Hematopoietic multipotent progenitor cell treated with erythropoietin and hydrocortisone succinate and interleukin-3 and kit ligand, for 17 days (in vitro differentiated cells): ENCODE measurements at places on chromosomes 1 and 21.

DNA sequence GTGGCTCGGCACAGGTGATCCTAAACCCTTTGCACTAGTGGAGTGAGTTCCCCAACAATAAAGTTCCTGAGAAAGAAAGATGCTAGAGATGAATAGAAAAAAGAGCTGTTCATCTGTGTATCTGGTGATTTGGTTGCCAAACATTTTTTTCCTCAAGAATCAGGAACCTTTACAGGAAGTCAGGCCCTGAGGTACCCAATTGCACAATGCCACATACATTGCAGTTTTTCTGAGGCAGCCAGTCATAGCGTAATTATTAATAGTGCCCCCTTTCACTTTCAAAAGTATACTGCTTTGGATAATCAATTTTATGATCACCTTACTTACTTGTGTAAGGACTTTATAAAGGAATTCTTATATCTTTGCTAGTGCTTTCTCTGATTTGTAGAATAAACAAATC lies 346.3 kb upstream of the POU3F1 start:
- no peak for DNase-seq

DNA sequence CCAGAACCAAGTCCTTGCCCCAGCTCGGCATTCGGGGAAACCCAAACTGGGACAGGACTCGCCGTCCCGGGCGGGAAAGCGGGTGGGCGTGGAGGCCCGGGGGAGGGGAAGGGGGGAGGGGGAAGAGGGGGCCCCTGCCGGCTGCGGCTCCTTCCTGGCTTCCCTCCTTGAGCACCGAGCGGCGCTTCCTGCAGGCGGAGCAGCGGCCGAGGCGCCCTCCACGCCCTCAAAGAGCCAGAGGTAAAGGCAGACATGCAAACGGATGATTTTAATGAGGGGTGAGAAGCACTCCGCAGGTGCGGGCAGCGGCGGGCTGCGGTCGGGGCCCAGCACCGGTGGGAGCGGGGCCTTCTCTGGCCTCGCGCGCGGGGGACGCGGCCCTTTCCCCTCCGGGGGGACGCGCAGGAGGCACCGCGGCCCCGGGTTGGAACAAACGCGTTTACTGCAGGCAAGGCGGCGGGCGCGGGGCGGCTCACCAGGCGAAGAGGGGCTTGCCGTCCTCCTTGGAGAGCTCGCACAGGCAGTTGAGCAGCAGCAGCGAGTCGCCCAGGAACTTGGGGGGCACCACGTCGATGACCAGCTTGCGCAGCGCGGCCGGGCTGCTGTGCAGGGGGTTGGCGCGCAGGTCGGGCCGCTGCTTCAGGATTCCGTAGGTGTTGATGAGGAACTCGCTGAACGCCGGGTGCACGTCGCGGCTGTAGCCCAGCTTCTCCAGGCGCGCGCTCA lies 5.7 kb upstream of the FTCD start:
- DNase-seq = no peak

- DNase-seq = no peak
Measured at GRCh38 chr1:156643049-156643777, 1.3 kb downstream of the BCAN start.

- no peak for DNase-seq
Measured at GRCh38 chr1:47618830-47619229, 181.0 kb downstream of the FOXD2 start.

GRCh38 chr1:239893127-239893731 lies 198.5 kb upstream of the FMN2 start:
- no peak for DNase-seq

- no peak for DNase-seq
Measured at GRCh38 chr1:6074192-6074901, 28.7 kb downstream of the KCNAB2 start.

- DNase-seq = no peak
Measured at GRCh38 chr1:154467434-154468102, 34.5 kb upstream of the TDRD10 start.

DNA sequence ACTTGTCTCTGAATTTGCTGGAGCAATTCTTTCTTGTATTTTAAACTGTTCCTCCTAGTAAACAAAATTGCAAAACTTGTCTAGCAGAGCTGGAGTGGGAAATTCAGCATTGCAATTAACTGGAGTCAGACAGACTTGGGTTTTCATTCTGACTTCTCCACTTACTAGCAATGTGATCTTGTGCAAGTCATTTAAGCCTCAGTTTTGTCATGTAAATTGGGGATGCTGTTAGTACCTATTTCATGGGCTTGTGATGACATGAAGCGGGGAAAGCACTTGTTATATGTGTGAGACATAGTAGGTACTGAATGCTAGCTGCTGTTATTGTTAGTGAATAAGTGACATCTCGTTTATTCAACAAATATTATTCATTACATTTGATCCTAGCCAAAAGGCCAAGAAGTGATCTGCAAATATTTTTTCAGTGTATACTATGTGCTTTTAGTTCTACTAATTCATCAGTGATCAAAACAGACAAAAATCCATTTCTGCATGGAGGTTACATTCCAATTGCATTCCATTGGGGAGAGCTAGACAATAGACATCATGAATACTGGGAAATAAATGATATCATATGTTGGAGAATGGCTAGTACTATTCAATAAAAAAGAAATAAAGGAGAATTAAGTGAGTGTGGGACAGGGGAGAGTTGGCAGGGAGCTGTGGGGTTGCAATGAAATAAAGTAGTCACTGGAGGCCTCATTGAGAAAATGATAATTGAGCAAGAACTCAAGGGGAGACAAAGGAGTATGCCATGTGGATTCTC lies 47.1 kb downstream of the CACHD1 start:
- no peak for DNase-seq

GRCh38 chr1:116927049-116927798 lies 17.5 kb downstream of the PTGFRN start:
- no peak for DNase-seq

- DNase-seq = no peak
Measured at GRCh38 chr1:240000634-240001033, 91.0 kb upstream of the FMN2 start.

DNA sequence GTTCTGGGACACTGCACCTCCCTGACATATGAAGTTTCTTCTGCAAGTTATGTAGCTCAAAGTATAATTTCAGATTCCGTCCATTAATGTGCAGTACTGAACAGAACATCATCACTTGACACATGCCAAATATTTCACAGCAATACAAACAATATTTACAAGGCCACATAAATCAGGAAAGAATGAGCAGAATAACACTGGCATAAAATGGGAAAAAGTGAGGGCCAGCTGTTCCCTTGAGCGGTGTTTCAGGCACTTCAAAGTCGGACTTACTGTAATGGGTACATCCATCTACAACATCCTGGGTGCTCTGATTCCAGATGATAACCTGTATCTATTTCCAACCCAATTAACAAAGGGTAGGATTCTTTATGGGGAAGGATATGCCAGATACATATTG lies 217.4 kb downstream of the APP start:
- DNase-seq = no peak

- no peak for DNase-seq
Measured at GRCh38 chr21:33894736-33895288, 20.8 kb downstream of the ATP5PO start.

GRCh38 chr1:121522061-121522759 lies 337.4 kb downstream of the SRGAP2C start:
- no peak for DNase-seq

GRCh38 chr1:20153000-20153418 lies 13.9 kb downstream of the PLA2G2F start:
- DNase-seq = no peak

- no peak for DNase-seq
Measured at GRCh38 chr1:54604572-54605370, 18.6 kb downstream of the FAM151A start.

- no peak for DNase-seq
Measured at GRCh38 chr1:9822897-9823692, 670 bp downstream of the CLSTN1 start.

GRCh38 chr1:208090388-208091301 lies 153.5 kb downstream of the PLXNA2 start:
- no peak for DNase-seq

DNA sequence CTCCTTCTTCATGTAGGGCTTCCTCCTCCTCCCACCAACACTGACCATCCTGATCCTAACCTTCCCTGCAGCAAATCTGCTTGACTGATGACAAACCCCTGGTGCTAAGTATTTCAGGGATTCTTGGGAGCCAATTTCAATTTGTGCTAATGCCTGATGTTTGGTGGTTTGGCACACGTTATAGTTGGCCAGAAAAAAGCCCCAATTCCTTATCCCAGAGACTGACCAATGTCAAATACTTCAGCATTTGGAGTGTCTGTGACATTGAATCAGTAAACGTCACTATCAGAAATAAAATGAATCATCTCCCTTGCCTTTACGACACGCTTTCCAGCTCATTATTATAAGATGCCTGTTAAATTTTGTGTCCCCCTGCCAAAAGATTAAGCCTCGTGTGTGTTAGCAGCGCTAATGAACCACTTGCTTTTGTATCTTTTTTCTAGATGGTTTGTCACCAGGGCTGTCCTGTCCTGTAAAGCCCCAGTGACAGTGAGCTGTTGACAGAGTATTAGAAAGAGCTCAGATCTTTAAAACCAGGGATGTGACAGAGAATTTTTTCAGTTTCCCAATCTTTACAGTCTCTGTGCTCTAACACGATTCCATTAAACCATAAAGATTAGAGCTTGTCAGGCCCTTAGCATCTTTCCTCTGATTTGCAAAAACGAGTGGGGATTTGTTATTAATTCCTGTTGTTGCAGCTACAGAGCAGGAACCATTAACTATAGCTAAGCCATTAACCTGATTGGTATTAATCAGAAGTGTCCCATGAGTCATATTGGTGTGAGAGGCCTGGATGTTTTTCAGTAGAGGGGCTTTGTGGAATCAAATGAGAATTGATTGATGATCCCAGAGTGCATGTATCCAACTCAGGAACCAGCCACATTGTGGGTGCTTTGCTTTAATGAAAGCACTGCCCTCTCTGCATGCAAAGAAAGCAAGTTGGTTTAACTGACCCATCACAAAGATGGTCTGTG lies 665.1 kb upstream of the PLXNA2 start:
- DNase-seq = no peak

GRCh38 chr1:221573756-221574155 lies 168.1 kb downstream of the DUSP10 start:
- DNase-seq = no peak

GRCh38 chr1:74246315-74246714 lies 11.1 kb downstream of the TNNI3K start:
- no peak for DNase-seq

DNA sequence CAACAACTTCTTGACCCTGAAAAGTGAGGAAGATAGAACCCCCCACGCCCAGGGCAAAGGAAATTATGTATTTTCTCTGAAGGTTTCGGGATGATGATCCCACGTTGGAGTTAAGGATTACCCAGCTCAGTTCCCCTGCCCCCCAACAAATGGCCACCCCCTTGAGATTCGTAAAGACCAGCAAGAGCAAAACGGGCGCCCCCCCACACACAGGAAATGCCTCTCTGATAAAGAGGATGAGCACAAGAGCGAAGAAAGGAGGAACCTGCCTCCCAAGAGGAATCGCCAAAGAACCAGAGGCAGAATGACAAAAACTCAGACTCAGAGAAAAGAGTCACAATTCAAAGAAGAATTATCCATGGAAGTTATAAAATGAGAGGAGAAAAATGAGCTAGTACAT lies 576.9 kb downstream of the MATN1 start:
- no peak for DNase-seq

GRCh38 chr21:32641710-32642698 lies 29.8 kb upstream of the CFAP298 start:
- DNase-seq = no peak

DNA sequence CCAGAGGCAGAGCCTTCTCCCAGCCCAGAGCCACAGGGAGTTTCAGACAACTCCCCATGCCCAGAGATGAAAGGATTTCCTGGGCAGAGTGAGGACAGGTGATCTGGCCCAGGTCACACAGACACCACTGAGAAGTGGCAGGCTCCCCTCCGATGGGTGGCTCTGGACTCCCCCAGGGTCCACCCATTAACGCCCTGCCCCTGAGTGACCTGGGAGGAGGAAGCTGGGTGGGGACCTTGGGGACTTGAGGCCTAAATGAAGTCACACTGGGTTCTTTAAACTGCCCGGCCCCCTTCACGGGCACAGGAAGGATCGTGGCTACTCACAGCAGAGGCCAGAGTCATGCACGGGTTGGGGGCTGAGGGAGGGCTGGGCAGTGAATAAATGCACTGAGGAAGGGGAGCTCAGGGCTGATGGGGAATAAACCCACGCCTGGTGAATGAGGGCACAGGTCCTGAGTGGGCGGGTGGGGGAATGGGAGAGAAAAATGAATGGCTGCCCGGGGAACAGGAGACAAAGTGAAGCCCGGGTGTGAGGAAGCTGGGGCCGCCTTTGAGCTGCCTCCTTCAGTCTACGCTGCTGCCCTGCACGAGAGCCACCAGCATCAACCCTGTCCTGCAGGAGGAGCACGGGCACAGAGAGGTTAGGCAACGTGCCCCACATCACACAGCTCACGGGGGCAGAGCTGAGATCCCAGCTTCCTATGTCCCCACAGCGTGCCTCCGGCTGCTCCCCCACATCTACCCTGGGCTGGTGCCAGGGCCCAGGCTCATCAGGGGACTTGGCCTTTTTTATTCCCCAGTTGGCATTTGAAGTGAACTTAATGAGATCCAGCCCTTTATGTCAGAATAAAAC lies 404.3 kb downstream of the MATN1 start:
- DNase-seq = no peak

- DNase-seq = no peak
Measured at GRCh38 chr21:33278721-33279120, 12.6 kb downstream of the IL10RB start.

DNA sequence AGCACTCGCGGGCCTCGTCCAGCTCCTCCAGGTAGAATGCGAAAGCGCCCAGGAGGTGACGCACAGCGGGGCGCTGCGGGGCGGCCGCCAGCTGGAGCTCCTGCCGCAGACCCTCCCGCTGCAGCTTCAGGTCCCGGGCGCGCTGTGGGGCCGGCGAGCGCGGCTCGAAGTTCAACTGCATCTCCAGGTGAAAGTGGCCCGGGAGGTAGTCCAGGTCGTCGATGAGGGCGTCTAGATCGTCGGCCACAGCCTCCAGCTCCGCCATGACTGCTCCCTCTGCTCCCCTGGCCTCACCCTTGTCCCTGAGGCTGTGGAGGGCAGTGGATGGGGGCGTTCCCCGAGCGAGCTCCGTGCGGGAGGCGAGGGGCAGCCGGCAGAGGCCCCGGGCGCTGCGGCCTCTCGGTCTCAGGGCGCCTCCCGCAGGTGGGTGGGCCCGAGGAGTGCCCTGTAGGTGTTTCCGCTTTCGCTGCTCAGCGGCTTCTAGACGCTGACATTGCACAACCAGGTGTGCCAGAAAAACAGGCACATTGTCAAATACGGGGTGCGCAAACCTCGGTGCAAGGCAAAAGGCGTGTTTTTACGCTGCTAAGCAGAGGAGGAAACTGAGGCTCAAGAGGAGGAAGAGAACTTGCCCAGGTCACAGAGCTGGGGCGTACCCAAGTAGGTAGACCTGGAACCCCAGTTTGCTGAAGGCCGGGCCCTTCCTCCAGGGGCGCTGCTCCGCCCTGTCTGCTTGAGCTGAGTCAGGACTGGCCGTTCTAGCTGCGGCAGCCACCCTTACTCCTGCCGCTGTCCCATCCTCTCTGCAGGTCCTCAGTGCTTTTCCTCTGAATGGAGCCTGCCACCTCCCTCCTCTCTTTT lies at the start of gene TTC22:
TTC22 (minus strand) TSS at position 425 of the 861 bp plus-strand sequence; CDS start at position 265, 160 bp downstream.
- DNase-seq = no peak

DNA sequence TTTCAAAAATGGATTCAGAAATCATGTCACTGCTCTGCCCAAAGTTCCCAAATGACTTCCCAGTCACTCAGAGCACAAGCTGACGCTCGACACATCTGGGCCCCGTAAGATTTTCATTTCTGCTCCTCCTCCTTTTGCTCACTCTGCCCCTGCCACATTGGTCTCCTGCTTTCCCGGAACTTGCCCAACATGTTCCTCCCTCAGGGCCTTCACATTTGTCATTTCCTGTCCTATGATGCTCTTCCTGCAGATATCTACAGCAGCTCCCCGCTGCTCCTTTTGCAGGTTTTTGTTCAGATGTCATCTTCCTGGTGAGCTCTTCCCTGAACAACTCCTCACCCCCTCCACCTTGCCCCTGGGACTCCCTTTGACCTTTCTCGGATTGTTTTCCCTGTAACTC lies 58.5 kb upstream of the IVNS1ABP start:
- DNase-seq = no peak
